Fibroblast of skin of left biceps (primary cell): ENCODE measurements at places on chromosomes 16 and 17.

DNA sequence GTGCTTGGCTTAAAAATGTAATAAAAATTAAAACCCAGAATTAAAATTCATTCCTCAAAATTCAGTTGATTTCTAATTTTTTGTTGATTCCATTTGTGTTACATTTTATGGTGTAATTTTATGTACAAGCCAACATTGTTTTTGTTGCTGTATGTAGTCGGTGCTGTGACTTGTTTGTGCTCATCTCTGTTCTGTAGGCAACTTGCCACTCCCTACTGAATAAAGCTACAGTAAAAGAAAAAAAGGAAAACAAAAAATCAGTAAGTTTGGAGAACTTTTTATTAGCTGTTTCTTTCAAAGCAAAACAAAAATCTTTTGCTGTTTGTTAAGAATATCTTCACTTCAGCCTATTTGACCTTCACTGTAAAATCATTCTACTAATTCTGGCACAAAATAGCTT lies 44.3 kb downstream of the OMG start:
- DNase-seq = no peak

GRCh38 chr16:58306327-58306726 lies 11.5 kb upstream of the PRSS54 start:
- DNase-seq = no peak

DNA sequence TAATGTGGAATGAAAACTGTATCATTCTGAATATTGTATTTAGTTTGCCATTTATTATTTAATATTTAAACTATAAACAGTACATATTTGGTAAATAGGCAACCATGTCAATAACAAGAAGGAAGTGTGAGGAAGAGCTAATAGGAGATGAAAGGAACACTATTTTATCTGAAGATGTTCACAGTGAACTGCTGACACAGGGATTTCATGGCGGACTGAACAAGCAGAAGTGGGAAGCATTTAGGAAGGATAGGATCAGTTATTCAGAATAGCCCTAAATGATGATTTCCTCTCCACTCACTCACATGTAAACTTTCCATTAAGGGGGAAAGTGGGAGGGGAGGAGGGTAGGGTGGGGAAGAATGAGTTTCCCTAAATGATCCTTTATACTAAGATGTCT lies 682.4 kb downstream of the TOX3 start:
- no peak for DNase-seq

- DNase-seq = no peak
Measured at GRCh38 chr16:56932721-56933619, 1.0 kb downstream of the HERPUD1 start.

DNA sequence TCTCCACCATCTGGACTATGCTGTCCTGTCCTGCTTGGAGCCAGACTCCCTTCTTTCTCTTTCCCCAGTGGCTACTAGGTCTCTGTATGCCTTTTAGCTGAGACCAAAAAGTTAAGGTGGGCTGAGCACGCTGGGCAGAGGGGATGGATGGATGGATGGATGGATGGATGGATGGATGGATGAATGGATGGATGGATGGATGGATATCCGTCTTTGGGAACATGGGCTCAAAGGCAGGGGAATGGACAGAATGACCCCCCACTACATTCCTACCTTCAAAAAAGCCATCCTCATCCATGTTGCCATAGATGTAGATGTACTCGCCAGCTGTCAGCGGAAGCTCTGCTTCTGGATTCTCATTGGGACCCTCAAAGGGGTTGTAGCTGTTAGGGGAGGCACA lies 12.8 kb downstream of the TSPOAP1 start:
- no peak for DNase-seq

DNA sequence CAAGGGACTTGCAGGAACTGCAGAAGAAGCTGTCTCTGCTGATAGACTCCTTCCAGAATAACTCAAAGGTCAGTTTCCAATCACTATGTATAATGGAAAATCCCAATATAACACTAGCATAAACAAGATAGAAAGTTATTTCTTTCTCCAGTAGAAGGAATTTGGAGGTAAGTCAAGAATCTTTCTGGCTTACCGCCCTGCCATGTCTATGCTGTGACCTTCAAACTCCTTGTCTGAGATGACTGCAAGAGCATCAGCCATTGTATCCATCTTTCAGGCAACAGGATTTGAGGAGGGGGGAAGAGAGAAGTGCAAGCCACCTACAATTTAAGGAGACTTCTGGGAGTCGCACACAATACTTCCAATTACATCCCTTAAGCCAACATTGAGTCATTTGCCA lies 2.7 kb downstream of the LDAF1 start:
- no peak for DNase-seq

GRCh38 chr17:13421581-13422130 lies 180.1 kb downstream of the HS3ST3A1 start:
- no peak for DNase-seq

DNA sequence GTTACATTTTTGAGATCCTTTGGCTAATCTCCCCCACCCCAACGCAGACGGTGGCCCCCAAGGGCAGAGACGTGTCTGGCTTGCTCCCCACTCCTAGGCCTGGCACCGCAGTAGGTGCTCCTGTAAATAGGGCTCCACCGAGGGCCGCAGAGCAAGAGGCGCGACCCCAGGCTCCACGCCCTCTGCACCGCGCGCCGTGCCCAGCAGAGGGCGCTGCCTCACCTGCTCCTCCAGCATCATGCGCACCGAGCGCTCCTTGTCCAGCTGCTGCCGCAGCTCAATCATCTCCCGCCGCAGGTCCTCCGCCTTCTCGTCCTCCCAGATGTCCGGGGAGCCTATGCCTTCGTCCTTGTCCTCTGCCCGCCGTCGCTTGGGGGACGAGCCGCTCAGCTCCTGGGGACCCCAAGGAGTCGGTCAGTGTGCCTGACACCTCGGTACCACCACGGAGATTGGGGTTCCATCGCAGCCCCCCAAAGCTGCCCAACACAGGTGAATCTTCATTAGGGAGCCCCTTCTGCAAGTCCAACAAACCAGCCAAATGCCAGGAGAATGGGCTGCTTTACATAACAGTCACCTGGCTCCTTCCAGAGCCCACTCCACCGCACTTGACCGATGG lies 11.2 kb downstream of the TFAP4 start:
- DNase-seq = no peak

DNA sequence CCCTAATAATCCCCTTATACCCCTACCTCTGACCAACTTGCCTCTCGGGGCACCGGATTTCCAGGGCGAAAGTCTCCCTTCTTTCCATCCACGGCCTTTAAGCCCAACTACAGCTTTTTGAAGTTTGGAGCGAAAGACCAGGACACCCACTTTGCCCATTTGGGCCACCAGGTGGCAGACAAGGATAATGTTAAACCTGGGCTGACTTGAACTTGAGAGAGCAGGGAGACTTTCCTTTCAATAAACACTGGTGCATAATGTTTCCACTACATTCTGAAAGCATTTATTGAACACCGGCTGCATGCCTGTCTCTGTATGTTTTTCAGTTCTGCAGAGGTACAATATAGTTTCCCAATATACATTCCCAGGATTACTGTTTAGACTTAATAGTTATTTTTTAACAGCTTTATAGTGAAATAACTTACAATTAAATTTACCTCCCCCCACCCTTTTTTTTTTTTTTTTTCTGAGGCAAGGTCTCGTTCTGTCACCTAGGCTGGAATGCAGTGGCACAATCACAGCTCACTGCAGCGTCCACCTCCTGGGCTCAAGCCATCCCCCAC lies 6.9 kb upstream of the CES3 start:
- peak; percentile 29 for DNase-seq

DNA sequence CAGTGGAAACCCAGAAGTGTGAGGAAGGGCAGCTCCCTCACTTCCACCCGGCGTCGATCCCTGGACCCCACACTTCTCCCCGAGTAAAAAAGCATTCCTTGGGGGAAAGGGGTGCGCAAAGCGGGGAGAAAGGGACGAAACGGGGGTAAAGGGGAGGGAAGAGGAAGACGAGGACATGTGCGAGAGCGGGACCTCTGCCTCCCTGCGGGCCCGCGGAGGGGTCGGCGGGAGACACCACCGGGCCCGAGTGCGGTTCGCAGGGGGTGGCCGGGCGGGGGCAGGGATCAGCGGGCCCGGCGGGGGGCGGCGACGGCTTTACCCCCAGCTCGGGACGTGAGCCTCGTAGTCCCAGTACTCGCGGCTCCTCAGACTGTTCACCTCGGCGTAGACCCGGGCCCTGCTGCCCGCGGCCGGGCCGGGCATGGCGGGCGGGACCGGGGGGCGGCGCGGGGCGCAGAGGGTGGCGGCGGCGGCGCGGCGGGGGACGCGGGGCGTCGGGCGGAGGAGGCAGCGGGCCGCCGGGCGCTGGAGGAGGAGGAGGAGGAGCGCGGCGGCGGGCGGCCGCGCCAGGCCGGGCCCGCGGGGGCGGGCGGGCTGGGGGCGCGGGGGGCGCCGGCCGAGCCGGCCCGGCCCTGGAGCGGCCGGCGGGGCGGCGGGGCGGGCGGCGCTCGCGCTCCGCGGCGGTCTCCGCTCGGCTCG lies 443 bp downstream of the CSNK2A2 start:
- no peak for DNase-seq

DNA sequence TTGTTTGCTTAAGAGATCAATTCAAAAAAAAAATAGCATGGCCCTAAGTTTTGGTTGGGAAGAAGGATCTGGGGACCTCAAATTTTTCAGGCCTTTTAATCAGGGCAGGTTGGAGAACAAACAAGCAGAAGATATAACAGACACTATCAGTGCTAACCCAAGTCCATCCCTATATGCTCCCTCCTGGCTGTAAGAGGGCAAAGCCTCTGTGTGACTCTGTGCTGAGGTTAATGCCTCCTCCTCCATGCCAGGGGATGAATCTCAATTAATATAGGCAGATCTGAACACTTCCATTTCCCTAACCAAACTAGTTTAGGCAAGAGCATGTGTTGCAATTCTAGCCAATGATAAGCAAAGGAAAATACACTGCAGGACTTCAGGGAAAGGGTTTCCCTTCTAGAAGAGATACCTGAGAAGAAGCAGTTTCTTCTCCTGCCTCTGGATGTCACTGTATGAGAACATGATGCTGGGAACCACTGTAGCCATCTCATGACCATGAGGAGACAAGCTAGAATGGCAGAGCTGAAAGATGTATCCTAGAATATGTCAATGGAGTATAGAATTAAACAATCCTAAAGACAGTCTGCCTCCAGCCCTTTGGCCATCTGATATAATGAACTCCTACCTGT lies 76.0 kb downstream of the CHD9NB start:
- DNase-seq = no peak

DNA sequence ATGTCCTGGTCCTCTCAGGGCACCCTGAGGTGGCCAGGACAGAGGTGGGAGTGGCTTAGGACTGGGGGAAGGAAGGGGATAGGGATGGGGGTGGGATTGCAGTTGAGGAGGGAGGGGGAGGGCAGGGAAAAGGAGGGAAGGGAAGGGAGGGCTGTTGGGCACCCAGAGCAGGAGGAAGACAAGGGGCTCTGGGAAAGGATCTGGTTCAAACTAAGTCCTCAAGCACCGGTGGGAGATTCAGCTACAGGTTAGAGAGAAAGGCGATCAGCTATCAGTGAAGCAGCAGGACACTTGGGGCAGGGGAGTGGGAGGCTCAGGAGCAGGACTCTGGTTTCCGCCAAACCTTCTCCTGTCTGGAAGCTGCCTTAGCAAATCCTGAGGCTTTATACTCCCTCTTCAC lies 44.6 kb upstream of the ACSM2B start:
- no peak for DNase-seq

GRCh38 chr16:57479976-57480753 lies 6.1 kb downstream of the DOK4 start:
- DNase-seq = no peak

- DNase-seq = no peak
Measured at GRCh38 chr17:59004338-59005111, 102.2 kb downstream of the TRIM37 start.

GRCh38 chr16:239948-240277 lies 5.3 kb downstream of the FAM234A start:
- no peak for DNase-seq

DNA sequence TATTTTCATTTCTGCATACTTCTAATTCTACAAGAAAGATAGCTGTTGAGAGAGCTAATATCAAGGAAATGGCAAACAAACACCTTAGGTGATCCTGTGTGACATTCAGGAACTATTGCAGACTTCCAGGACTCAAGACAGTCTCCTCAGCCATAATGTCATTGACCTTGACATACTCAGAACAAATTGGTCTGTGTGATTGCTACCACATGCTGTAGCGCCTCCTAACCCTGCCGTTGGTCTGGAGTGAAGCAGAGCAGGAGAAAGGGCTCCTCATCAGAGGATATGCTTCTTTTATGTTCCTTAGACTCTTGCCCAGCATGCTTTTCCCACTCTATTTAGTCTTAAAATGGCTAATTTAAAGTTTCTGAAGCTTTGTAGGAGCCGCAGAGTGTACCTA lies 194.2 kb upstream of the TBX2 start:
- no peak for DNase-seq

DNA sequence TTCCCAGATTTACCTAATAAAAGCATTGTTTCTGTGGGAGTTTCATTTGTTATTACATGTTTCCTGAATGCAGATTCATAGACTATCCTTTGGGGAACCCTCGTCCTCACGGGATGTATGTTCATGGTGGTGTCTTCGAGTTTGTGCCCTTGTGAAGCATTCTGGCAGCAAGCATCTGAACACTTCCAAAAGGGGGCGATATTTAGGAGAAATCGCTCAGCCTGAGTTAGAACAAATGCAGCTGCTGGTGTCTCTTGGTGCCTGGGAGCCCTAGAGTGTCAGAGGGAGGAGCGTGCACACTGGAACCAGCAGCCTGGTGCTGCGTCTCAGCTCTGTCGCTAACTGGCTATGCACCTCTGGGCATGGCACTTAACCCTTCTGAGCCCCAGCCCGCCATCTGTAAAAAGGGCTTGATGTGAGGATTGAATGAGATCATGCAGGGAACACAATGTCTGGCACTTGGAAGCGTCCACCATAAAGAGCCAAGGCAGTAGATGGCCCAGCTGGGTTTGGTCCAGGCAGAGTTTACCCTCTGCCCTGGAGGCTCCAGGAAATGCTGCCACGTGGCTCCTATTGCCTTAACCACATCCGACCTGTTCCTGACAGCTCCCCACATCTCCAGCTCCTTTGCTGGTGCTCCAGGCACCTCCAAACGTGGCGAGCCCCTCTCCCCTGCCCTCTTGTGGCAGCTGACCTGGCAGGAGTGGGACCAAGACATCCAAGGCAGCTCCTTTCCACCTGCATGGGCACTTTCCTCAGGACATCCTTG lies 25.0 kb upstream of the C16orf78 start:
- no peak for DNase-seq

- DNase-seq = no peak
Measured at GRCh38 chr17:19646788-19647696, 1.5 kb upstream of the ALDH3A2 start.

- no peak for DNase-seq
Measured at GRCh38 chr17:7207120-7208001, 12.3 kb downstream of the DLG4 start.

- DNase-seq = no peak
Measured at GRCh38 chr16:4218202-4218601, 23.7 kb downstream of the SRL start.

- no peak for DNase-seq
Measured at GRCh38 chr17:80303824-80304223, 43.2 kb downstream of the RNF213 start.
